ENCODE measurements at places on chromosomes 7 and 10. TPM values are rescaled to one million over a fixed set of nuclear protein-coding genes. Genes with fewer than 3 reads are reported as not detected.

Gene NKX2-3
- not detected for total RNA-seq

Gene SFRP5
- total RNA-seq, result not detected

Gene C10orf62
- not detected for total RNA-seq

Gene ZNF365
- 8.2 TPM for total RNA-seq

Gene MASTL
- total RNA-seq, result 24.2 TPM

Gene UTF1
- not detected for total RNA-seq

Gene ZNF679
- total RNA-seq, result not detected

Gene AFAP1L2
- total RNA-seq, result 1.2 TPM

Gene TNRC18
- total RNA-seq, result 36.2 TPM

Gene GPR85
- total RNA-seq, result 3.5 TPM

Gene PILRA
- total RNA-seq, result 1.2 TPM

Gene CPVL
- 0.50 TPM for total RNA-seq

Gene HUS1
- 14.4 TPM for total RNA-seq

Gene SNCG
- total RNA-seq, result 3.9 TPM

Gene LIPM
- total RNA-seq, result not detected

Gene GRB10
- 11.6 TPM for total RNA-seq

Gene CYP2C8
- total RNA-seq, result not detected

Gene ATP5MK
- 285 TPM for total RNA-seq

Gene LLCFC1
- total RNA-seq, result not detected

Gene UNCX
- not detected for total RNA-seq

Gene PAX4
- total RNA-seq, result not detected

Gene TMEM176B
- 0.07 TPM for total RNA-seq

Gene GIMAP2
- total RNA-seq, result 3.4 TPM

Gene MPP7
- total RNA-seq, result 0.27 TPM

Gene BTBD16
- not detected for total RNA-seq

Gene THNSL1
- total RNA-seq, result 9.6 TPM

Gene CLRN3
- total RNA-seq, result not detected

Gene ADAP1
- total RNA-seq, result 1.6 TPM

Gene IMPDH1
- 69.8 TPM for total RNA-seq

Gene PRF1
- total RNA-seq, result not detected

Gene FKBP6
- total RNA-seq, result not detected

Gene MUC12
- not detected for total RNA-seq

Gene EZH2
- 25.1 TPM for total RNA-seq

Gene GTF2I
- 205 TPM for total RNA-seq

Gene DMBT1
- 1.1 TPM for total RNA-seq

Gene H2BK1
- total RNA-seq, result not detected

Gene CYP3A7
- 0.32 TPM for total RNA-seq

Gene CDH23
- total RNA-seq, result not detected

Gene MEIG1
- not detected for total RNA-seq

Gene SYT15
- 0.08 TPM for total RNA-seq

Gene EIF3A
- total RNA-seq, result 80.7 TPM

Gene NUDT5
- 139 TPM for total RNA-seq

Gene IFIT1B
- not detected for total RNA-seq

Gene GPR26
- total RNA-seq, result not detected

Gene DGKB
- total RNA-seq, result not detected

Measured in HT1080 (cell line).